Activated naive CD4-positive, alpha-beta T cell treated with anti-CD3 and anti-CD28 coated beads, Interleukin-2, amount 10 ng/mL, durations not matched to agents 7 days and 5 days (primary cell): ENCODE measurements at places on chromosomes 4 and X.
A peak's percentile ranks its signal among the peaks of the same experiment; 100 is the strongest.

DNA sequence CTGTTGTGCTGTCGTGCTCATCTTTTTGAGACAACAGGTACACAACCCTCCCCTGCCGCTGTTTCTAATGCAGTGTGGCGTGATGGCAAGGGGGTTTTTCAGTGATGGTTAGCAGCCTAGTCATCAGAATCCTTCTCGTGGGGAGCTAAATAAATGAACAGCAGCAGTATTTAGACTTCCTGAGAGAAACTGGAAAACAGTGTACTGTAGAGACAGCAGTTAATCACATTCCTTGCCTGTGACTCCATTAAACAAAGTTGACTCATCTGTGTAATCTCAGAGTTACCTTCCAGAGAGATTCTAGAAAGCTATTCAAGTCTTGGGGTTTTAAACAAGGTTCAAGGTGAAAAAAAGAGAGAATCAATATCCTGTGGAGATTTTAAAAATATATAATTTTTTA, 1753.2 kb upstream of the PCDH7 start:
- DNase-seq, result no peak

GRCh38 chrX:133373386-133374079, 41.8 kb downstream of the GPC4 start:
- no peak for DNase-seq

- peak; percentile 50 for DNase-seq
Measured at GRCh38 chrX:41921492-41922430, 1.6 kb downstream of the CASK start.

DNA sequence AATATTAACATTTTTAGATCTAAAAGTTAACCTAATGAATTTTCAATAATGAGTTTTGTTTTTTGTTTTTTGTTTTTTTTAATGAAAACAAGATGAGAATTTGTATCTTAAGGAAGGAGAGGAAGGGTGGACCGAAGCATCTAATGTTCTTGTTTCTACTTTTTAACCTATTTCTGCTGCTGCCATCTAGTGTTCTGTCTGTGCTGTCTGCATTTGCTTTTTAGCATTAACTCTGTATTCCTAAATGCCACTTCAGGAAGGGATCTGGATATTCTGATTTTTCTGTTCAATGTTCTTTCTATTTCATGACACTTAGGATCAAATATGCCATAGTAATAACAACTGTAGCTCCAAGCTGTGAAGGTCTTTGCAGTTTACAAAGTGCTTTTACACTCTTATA, 161.7 kb downstream of the BRWD3 start:
- DNase-seq, result no peak

- DNase-seq, result no peak
Measured at GRCh38 chr4:83207497-83208101, 77.0 kb downstream of the COQ2 start.

GRCh38 chr4:27276307-27277073, 415.8 kb downstream of the STIM2 start:
- no peak for DNase-seq
